ENCODE measurements at places on chromosomes 4 and X. TPM values are rescaled to one million over a fixed set of nuclear protein-coding genes. Genes with fewer than 3 reads are reported as not detected.

- DNase-seq = no peak
- no peaks in the 10 kb centered on the region for H3K27me3 ChIP-seq
- H3K27ac ChIP-seq = no peak overlapping the region
- no peaks in the 10 kb centered on the region for H3K36me3 ChIP-seq
These were observed 82.5 kb downstream of the HPRT1 start for GRCh38 chrX:134542485-134542884.

- H3K36me3 ChIP-seq = no peaks in the 10 kb centered on the region
- H3K27ac ChIP-seq = no peak overlapping the region
- H3K4me3 ChIP-seq = no peak overlapping the region
- DNase-seq = no peak
These were observed 148.8 kb downstream of the GPC3 start for GRCh38 chrX:133836561-133836960.

DNA sequence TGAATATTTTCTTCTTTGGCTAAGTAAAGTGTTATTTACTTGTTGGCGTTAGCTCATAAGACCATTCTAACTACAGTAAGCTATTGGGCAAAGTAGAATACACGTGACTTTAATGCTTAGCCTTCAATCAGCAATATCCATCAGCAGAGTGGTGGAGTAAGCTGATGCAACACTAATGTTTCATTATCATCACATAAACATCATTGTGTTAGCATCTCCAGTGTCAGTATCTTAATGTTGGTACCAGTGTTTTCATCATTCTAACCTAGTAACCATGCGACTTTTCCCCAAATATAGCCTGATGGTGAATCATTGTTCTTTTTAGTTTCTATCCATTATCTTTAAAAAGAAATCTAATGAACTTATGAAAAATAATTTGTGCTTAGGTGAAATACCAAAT lies 48.5 kb downstream of the APOOL start:
- H3K4me3 ChIP-seq = no peak overlapping the region
- no peaks in the 10 kb centered on the region for H3K27me3 ChIP-seq
- no peaks in the 10 kb centered on the region for H3K4me1 ChIP-seq
- no peak overlapping the region for H3K27ac ChIP-seq
- no peak for DNase-seq

- H3K4me3 ChIP-seq = no peak overlapping the region
- no peak overlapping the region for H3K27ac ChIP-seq
- H3K36me3 ChIP-seq = no peaks in the 10 kb centered on the region
- H3K27me3 ChIP-seq = no peaks in the 10 kb centered on the region
- no peaks in the 10 kb centered on the region for H3K4me1 ChIP-seq
- DNase-seq = no peak
These were observed 35.2 kb upstream of the LNX1 start for GRCh38 chr4:53626491-53626890.

GRCh38 chr4:145563293-145563985 lies 55.7 kb upstream of the MMAA start:
- no peak for DNase-seq
- no peaks in the 10 kb centered on the region for H3K4me1 ChIP-seq
- no peak overlapping the region for H3K27ac ChIP-seq
- H3K4me3 ChIP-seq = no peak overlapping the region

GRCh38 chr4:38765382-38765781 lies 17.4 kb downstream of the TLR10 start:
- no peak for DNase-seq
- H3K36me3 ChIP-seq = no peaks in the 10 kb centered on the region
- H3K4me3 ChIP-seq = no peak overlapping the region
- H3K27ac ChIP-seq = no peak overlapping the region
- no peaks in the 10 kb centered on the region for H3K27me3 ChIP-seq

GRCh38 chr4:95638920-95639501 lies 90.2 kb upstream of the UNC5C start:
- H3K36me3 ChIP-seq = no peaks in the 10 kb centered on the region
- DNase-seq = no peak
- H3K27me3 ChIP-seq = no peaks in the 10 kb centered on the region
- no peak overlapping the region for H3K4me3 ChIP-seq
- H3K27ac ChIP-seq = no peak overlapping the region

GRCh38 chr4:677431-678293 lies 3.3 kb downstream of the MYL5 start:
- H3K36me3 ChIP-seq = peaks cover 6% of the 10 kb centered on the region
- H3K27ac ChIP-seq = no peak overlapping the region
- H3K4me1 ChIP-seq = peaks cover 8% of the 10 kb centered on the region

- no peak for DNase-seq
- no peak overlapping the region for H3K4me3 ChIP-seq
- H3K27ac ChIP-seq = no peak overlapping the region
These were observed 287.9 kb downstream of the CXXC4 start for GRCh38 chr4:104206784-104207183.

GRCh38 chr4:93825551-93826216 lies 2.9 kb upstream of the ATOH1 start:
- H3K27me3 ChIP-seq = peaks cover 7% of the 10 kb centered on the region
- H3K27ac ChIP-seq = no peak overlapping the region
- H3K4me1 ChIP-seq = no peaks in the 10 kb centered on the region
- H3K4me3 ChIP-seq = no peak overlapping the region
- no peak for DNase-seq

DNA sequence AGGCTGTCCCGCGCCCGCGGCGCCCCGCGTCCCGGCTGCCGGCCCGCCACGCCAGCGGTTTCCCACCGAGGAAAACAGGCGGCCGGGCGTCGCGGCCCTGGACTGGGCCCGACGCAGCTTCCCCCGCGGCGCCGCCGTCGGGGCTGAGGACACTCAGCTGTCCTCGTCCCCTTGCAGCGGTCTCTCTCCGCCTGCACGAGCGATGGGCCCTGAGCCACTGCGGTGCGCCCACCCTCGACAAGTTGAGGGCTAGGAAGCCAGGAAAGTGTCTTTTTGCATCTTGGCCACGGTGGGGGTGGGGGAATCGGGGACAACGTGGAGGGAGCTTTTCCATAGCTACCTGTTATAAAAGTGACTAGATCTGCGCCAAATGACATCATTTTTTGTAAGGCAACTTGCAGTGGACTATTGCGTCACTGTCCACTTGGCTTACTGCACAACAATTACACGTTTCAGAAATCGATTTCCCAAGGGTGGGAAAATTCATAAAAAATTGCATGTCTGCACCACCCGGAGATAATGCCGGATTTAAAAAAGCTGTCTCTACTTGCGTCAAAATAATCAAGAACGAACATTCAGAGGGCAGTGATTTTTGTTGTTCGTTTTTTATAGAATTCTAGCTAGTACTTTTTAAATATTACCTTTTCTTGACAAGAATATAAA lies 1.1 kb downstream of the KLHL15 start:
- no peak for DNase-seq
- H3K27me3 ChIP-seq = no peaks in the 10 kb centered on the region
- H3K36me3 ChIP-seq = no peaks in the 10 kb centered on the region
- no peaks in the 10 kb centered on the region for H3K4me1 ChIP-seq

GRCh38 chrX:54029529-54030143 lies 14.6 kb downstream of the PHF8 start:
- no peaks in the 10 kb centered on the region for H3K27me3 ChIP-seq
- no peak overlapping the region for H3K4me3 ChIP-seq
- no peak overlapping the region for H3K27ac ChIP-seq
- DNase-seq = no peak

GRCh38 chrX:1483843-1484637 lies 31.3 kb upstream of the ASMTL start:
- no peak for DNase-seq
- H3K36me3 ChIP-seq = no peaks in the 10 kb centered on the region
- H3K4me3 ChIP-seq = no peak overlapping the region
- no peak overlapping the region for H3K27ac ChIP-seq

DNA sequence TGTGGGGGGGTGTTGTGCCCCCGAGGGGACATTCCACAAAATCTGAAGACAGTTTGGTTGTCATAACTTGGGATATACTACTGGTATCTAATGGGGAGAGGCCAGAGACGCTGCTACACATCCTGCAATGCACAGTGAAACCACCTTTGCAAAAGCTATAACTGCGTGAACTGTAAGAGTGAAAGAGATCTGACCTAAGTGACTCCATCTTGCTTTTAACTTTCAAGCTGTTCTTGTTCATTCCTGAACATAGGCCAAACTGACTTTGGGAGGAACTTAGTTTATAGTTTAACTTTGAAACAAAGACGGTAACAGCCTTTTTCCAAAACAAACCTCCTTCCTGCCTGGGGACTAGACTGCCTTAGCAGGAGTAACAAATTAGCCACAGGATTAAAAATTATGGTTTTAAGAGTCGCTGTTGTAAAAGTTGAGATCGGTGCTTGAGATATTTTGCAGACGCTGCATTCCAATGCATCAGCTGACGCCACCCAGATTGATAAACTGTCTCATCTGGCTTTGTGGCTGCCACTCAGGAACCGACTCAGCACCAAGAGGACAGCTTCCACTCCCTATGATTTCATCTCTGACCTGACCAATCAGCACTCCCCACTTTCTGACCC lies 70.9 kb downstream of the ATXN3L start:
- no peaks in the 10 kb centered on the region for H3K36me3 ChIP-seq
- H3K27ac ChIP-seq = no peak overlapping the region
- no peaks in the 10 kb centered on the region for H3K4me1 ChIP-seq
- no peaks in the 10 kb centered on the region for H3K27me3 ChIP-seq
- no peak for DNase-seq

DNA sequence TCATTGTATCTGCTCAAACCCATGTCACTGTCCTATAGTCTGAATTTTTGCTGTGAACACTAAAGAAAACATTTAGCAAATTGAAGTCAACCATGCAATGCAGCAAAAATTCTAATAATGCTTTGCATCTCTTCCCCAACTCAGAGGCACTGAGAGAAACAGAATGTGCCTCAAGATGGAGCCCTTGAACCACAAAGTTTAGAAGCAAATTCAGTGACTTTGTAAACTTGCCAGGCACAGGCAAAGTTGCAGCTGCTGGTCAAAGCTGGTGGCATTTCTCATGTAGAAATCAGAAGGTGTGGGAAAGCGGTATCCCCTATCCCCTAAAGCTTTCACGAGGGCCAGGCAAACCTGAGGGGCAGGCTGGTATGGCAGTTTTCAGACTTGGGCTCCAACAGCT lies 121.7 kb upstream of the DIPK2B start:
- no peaks in the 10 kb centered on the region for H3K27me3 ChIP-seq
- no peaks in the 10 kb centered on the region for H3K4me1 ChIP-seq
- peak; percentile 56 for DNase-seq

DNA sequence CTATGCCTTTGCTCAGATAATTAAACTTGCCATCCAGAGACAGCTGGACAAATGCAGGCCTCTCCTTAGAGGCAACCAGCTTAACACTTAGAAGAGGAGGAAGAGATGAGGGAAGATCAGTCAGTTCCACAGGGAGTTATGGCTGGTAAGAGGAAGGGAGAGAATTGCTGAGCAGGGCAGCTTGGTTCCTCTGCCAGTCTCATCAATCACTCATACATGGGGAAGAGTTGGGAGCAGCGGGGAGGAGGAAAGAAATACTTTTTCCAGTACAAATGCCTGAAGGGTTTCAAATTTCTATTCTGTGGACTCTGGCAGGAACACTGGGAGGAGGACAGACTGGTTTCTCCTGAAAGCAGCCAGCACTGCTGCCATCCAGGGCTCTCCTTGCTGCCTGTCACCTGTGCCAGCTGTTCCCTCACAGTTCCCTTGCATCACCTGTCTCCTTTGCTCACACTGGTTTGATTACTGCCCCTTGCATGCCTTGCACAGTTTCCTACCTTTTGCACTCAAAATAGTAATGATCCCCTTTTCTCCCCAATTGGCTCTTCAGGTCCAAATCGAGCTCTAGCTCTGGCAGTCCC lies 59.5 kb downstream of the PGRMC2 start:
- H3K4me3 ChIP-seq = no peak overlapping the region
- no peak for DNase-seq
- H3K36me3 ChIP-seq = no peaks in the 10 kb centered on the region
- no peak overlapping the region for H3K27ac ChIP-seq
- no peaks in the 10 kb centered on the region for H3K4me1 ChIP-seq

- H3K27me3 ChIP-seq = no peaks in the 10 kb centered on the region
- no peaks in the 10 kb centered on the region for H3K36me3 ChIP-seq
- no peak overlapping the region for H3K4me3 ChIP-seq
- no peak overlapping the region for H3K27ac ChIP-seq
- DNase-seq = no peak
These were observed 39.0 kb downstream of the CPLX1 start for GRCh38 chr4:786861-787300.

DNA sequence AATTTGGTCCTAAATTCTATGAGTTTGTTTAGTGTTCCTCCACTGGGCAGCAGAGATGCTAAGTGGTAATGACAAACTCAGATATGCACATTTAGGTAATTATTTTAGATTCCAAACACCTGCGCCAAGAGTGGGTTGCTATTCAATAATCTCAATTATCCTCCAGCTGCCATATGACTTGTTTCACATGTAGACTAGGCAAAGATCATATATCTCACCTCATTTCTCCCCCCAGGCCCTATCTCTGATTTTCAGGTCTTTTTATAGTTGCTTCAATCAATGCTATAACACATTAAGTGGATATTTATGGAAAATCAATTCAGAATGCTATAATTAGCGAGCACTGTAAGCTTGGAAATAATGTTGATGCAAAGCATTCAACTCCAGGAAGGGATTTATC lies 217.6 kb downstream of the KCTD8 start:
- no peak overlapping the region for H3K27ac ChIP-seq
- H3K4me3 ChIP-seq = no peak overlapping the region
- no peaks in the 10 kb centered on the region for H3K4me1 ChIP-seq
- H3K36me3 ChIP-seq = no peaks in the 10 kb centered on the region

DNA sequence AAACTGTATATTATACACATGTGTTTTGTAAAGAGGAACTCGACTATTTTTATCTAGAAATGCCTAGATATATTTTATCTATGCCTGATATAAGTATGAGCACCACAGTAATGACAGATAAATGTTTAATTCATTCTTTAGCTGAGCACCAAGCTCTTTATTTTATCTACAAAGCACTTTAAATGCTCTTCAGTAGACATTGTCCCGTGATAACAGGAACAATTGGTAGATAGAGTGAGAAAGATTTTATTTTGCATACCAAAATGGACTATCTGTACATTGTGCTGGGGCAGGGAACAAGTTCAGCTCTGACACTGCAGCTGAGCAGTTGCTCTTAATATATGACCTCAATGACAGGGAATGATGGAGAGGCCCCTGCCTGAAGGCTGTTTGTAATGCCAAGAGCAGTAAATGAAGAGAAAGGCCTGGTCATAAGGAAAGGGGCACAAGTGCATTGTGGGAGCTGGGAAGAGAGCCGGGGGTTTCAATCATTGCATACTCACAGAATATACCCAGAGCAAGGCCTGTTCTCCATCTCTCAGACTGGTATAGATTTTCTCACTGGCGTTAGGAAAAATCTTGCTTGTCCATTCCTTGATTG lies 57.3 kb downstream of the SEPTIN11 start:
- H3K27me3 ChIP-seq = no peaks in the 10 kb centered on the region
- H3K27ac ChIP-seq = no peak overlapping the region
- H3K4me1 ChIP-seq = no peaks in the 10 kb centered on the region

- no peaks in the 10 kb centered on the region for H3K36me3 ChIP-seq
- no peaks in the 10 kb centered on the region for H3K27me3 ChIP-seq
- no peak overlapping the region for H3K4me3 ChIP-seq
- no peak for DNase-seq
These were observed 487.9 kb downstream of the C4orf33 start for GRCh38 chr4:129583868-129584267.

GRCh38 chr4:158292156-158292555 lies 81.9 kb downstream of the TMEM144 start:
- H3K4me1 ChIP-seq = no peaks in the 10 kb centered on the region
- no peaks in the 10 kb centered on the region for H3K27me3 ChIP-seq
- DNase-seq = no peak
- H3K27ac ChIP-seq = no peak overlapping the region
- H3K4me3 ChIP-seq = no peak overlapping the region

ADAMTS3 gene
- total RNA-seq = 0.39 TPM

BST1 gene
- total RNA-seq = 3.0 TPM

CXCL10 gene
- not detected for total RNA-seq

Measured in Panc1 (cell line).